ENCODE measurements at places on chromosomes 7 and 10.
A peak's percentile ranks its signal among the peaks of the same experiment; 100 is the strongest.

GRCh38 chr10:131841661-131842139 is 59.1 kb upstream of the PPP2R2D start:
- DNase-seq = peak; percentile 2

- DNase-seq = no peak
Measured at GRCh38 chr7:76016191-76016947, 22.0 kb upstream of the TMEM120A start.

DNA sequence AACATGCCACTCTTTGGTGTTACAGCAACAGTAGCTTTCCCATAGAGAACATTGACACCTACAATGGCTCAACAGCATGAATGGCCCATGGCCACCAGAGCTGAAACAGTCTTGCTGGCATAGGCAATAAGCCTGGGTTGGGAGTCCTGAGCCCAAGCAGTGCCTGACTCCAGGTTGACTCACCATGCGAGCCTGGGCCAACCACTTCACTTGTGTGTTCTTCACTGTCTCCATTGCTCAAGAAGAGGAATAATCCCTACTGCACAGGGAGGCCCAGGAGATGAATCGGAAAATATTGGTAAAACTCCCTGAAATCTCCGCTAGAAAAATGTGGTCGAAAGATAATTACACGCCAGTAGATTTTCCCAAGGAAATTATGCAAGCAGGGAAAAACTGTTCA is 89.2 kb upstream of the INHBA start:
- DNase-seq = no peak

DNA sequence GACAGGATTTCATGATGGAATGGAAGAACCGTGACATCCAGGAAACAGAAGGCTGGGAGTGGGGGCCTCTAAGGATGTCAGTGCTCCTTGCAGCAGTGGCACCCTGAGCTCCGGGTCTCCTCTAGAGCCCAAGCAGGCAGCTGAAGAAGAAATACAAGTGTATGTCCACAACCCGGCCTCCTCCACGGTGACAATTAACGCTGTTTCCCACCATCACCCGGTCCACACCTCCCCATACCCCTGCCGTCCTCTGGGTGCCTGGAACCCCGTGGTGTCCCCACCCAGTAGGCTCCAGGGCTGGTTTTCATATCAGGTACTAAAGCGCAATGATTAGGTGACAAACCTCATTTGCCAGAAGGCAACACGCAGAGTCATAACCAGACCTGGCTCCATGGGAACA is 30.3 kb downstream of the GRID1 start:
- no peak for DNase-seq

DNA sequence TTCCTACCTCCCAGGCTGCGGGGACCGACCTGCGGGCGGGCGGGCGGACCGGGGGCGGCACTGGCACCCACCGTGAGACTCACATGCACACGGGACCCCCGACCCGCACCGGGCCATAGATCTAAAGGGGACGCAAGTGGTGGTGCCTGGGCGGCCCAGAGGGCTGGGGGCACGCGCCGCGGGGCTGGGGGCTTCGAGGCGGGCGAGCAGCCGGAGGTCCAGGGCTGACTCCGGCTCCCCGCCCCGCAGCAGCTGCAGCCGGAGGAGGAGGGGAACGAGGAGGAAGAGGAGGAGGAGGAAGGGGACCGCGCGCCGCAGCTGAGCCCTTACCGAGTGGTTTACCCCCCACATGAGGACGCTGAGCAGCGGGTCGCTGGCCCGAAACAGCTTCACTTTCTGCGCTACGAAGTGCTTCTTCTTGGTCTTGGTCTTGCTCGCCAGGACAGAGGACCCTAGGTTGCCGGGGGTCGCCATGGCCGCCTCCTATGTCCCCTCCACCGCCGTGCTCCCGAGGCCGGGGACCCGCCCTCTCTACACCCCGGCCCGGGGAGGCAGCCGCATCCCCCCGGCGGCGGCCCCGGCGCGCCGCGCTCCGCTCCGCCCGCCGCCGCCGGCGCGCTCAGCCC is 412 bp downstream of the PIP4K2A start:
- no peak for DNase-seq

Data from BE2C (cell line).